NCI-H2107 (cell line): ENCODE measurements at places on chromosomes 5 and 9.

DNA sequence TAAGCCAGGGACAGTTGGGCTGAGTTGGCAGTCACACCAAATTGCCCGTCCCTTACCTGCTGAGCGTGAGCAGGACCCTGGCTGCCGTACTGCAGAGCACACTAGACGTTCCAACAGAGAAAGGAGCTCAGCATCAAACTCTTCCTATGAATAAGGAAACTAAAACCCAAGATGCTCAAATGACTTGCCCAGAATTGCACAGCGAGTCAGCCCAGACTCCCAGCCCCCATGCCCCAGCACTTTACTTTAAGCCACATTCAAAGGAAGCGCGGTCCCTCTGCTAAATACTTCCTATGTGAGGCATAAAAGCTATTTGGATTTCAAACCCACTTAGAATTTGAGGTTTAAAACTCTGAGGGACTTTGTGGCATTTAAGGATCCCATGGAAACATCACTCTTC lies 23.9 kb downstream of the PAX5 start:
- DNase-seq, result no peak

- DNase-seq, result no peak
Observed at GRCh38 chr5:52743970-52744369, 43.7 kb upstream of the ITGA1 start.

DNA sequence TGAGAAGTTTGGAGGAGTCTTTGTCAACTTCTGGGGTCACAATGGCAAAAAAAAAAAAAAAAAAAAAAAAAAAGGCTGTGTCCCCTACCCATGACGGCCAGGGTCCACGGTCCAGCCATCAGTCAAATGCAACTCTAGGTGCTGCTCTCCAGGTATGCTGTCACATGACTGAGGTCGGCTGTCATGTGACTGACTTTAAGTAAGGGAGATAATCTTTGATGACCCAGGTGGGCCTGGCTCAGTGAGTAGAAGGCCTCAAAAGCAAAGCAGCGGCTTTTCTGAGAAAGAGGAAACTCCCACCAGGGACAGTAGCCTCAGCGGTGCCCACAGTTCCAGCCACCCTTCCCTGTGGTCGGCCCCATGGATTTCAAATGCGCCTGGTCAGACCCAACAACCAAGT lies 117.7 kb downstream of the ROR2 start:
- DNase-seq, result no peak

GRCh38 chr5:156043351-156043750 lies 283.6 kb upstream of the SGCD start:
- DNase-seq, result no peak

DNA sequence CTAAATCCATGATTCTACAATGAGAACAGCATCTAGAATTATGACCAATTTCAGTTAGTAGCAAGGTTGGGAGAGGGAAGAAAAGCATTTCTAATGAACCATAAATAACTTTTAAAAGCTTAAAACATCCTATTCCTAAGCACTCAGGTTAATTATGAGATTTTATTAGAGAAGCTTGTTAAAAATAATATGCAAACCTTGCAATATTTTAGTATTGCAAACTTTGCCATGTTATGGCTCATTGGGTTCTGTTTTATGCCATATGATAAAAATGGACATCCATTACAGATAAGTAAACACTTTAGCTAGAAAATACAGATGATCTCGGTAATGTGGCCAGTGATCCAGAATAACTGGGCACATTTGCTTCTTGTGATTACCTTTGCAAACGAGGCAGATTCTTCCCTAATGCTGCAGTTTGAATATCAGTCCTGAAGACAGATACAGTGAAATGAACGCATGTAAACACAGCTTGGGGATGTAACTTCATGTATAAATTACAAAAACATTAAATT lies 447.0 kb downstream of the PLK2 start:
- DNase-seq, result no peak

DNA sequence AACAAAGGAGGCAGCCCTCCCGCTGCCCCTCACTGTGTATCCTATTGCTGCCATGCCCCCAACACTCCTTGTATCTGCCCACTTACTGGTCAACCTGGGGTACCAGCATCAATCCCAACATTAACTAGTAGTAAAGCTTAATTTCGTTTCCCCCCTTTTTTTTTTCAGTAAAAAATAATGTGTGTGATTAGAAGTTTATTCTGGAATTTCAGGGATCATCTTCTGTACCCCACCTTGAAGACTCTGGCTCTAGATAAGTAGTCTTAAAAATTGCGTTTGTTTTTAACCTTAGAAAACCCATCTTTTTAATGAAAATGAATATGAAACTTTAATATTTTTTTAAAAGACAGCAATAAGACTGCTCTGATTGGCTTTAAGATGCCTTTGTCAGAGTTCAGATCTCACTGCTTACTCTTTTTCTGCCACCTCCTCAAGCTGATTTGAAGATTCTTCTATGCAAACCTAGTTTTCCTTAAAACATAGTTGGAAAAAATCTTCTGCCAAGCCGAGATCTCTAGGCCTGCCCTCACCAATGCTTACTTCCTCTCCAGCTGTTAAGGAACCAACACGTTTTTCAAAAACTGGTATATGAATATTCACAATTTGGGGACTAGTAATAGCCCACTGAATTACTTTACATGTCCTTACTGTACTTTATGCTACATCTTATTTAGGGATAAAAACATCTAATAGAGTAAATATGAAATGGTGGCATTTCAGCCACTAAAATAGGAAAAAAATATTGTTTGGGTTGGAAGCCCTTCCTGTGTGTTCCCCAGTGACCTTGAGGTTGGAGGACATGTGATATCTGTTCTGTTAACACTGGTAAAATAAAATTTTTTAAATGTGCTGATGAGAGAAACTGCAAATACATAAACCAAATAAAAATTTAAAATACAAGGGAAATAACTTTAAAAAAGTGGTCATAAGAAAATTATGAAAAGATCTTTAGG lies 4.0 kb upstream of the RHOBTB3 start:
- no peak for DNase-seq

- no peak for DNase-seq
Observed at GRCh38 chr5:150399524-150400211, 13.0 kb downstream of the CD74 start.

GRCh38 chr5:98292496-98292895 lies 481.0 kb upstream of the RGMB start:
- no peak for DNase-seq

DNA sequence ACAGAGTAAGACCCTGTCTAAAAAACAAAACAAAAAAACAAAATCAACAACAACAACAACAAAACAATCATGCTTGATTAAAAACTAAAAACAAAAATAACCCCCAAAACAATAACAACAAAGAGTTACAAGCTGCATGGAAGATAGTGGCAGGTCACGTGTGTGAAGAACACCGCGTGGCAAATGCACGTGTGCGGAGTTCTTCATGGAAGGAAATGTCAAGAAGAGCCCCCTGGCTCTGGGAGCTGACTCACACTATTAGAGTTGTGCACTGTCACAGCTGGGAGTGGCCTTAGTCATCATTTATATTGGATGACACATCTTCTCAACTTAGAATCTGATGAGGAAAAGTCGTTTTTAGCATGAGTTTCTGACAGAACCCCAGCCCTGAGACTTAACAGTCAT lies 110.5 kb downstream of the JMY start:
- no peak for DNase-seq

- DNase-seq, result no peak
Observed at GRCh38 chr9:70411121-70411929, 3.1 kb downstream of the KLF9 start.

GRCh38 chr5:101520417-101520816 lies 617.3 kb upstream of the ST8SIA4 start:
- no peak for DNase-seq

GRCh38 chr9:104843644-104844240 lies 79.8 kb downstream of the NIPSNAP3B start:
- no peak for DNase-seq

DNA sequence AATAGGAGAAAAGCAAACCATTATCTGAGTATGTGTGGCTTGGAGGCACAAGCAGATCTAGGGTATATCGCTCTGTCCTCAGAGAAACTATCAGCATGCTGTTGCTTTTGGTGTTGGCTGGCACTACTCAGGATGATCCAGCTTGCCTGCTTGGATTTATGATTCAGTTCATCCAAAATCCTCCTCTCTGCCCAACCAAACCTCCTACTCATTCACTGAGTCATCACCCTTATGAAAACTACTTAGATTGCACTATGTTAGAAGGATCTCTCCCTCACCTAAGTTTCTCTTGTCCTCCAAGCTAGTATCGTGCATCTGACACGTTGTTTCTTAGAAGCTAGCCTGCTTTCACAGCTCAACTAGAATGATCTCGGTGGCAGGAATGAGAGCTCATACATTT lies 14.2 kb upstream of the ZBED3 start:
- DNase-seq, result no peak

- DNase-seq, result peak; percentile 42
Observed at GRCh38 chr9:131277910-131278701, 1.8 kb upstream of the FAM78A start.

DNA sequence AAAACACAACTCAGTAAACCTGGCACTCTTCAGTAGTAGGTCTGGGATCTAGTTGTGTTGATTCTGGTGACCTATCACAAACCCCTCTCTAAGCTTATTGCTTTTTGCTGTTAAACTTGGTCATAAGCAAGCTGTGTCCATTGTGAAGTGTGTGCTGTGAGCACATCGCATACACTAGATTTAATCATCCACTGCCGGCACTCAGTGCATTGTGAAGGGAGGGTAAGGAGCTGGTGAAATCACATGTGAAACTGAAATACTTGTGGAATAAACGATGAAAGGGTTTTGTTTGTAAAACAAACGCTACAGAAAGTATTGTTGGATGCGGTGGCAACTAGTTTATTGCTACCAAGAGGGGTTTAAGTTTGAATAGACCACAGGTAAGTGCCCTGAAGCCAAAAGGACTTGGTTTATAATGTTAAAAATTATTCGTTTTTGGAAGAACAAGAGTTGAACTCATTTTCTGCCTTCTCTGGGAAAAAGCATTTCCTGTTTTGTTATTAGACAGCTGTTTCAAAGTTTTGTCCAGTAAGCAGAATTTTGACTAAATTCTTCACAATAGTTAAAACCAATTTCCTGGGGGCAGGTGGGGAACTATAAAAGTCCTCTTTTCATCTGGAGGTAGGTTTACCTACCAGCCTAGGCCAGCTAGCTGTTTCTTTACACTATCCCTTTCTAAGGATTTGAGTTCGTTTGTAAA lies 24.6 kb downstream of the TJP2 start:
- DNase-seq, result no peak

DNA sequence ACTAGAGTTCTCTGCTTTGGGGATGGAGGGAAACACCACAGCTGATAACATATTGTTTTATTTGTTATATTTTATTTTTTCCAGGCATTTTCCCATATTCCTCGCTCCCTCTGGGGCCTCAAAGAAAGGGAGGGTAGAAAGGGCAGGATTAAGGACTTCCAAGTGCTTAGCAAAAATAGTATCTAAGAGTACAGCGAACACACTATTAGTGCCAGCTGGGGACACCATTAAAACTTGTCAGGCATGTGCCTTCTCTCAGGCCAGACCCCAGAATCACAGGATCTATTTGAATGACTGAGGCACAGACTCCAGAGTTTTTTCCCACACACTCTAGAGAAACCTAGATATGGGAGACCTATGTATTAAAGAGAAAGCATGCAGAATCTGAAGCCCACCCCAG lies 451.0 kb upstream of the TRPC7 start:
- DNase-seq, result no peak

DNA sequence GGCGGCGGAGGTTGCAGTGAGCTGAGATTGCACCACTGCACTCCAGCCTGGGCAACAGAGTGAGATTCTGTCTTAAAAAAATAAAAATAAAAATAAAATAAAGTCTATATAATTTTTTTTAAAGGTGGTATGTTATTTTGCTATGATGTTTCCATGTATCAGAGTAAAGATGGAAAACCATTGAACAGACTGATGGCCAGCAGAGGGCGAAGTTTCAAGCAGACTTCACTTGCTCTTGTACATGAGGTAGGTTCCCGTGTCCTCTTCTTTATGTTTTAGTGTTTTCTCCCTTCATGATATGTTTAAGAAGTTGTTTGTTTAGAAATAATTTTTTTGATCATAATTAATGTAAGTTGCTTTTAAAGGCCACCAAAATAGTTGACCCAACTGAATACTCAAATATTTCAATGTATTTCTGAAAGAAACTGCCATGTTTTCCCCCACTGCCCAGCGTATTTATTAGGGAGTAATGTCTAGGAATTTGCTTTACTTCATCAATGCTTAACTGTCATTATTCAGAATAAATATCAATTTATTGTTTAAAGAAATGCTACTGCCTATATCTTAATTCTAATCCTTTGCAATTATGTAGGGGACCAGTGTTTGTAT lies 146.4 kb downstream of the HACD4 start:
- DNase-seq, result peak; percentile 7

DNA sequence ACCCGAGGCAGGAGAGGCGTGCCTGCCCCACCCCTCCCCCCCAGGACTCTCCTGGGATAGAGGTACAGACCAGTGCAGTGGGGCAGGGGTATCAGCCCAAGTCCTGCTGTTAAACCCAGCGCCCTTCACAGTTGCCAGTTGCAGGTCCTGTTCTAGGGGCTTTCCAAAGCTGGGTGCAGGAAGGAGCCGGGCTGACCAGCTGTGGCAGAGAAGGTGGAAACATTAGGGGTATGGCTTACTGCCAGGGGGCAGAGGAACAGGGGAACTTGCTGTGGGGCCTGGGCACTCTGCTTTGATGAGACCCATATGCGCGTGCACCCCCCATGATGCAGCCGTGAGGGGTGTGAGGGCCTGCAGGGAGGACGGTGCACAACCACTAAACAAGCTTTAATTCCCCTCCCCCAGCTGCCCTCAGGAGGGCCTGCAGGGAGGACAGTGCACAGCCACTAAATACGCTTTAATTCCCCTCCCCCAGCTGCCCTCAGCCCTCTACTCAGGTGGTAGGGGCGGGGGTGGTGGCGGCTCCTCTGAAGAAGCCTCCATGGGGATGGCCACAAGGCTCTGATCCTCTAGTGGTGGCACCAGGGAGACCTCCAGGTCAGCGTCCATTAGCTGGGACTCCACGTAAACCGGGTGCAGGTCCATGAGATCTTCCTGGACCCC lies 766 bp upstream of the LRRC26 start:
- DNase-seq, result no peak

DNA sequence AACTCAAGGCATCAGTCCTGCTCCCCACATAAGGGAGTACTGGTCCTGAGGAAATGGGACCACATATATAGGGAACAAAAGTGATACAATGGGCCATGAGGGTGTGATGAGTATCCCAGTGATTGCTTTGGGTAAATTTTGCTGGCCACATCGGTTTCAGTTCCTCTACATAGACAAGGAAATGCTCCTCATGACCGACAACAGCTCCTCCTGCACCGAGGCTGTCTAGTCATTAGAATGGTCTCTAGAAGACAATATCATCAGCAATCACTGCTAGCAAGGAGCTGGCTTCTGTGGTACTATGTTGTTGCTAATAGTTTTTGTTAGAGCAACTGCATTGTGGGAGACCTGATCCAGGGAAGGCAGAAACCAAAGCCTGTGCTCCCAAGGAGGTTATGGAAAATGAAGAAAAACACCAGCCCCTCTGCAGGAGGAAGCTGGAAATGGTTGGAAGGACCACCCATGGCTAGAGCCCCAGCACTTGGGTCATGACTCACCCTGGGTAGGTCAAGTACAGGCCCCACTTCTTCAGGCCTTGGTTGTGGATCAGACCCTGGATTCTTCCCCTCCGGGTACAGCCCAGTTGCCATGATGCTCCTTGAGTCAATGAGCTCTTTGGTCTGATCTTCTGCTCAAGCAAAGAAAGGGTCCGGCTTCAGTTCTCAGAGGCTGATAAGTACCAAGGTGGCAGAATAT lies 3.4 kb upstream of the CTSL start:
- no peak for DNase-seq

GRCh38 chr9:125683486-125683885 lies 23.5 kb downstream of the MAPKAP1 start:
- no peak for DNase-seq

GRCh38 chr9:111798786-111799185 lies 4.0 kb upstream of the SHOC1 start:
- DNase-seq, result no peak
